ENCODE measurements at places on chromosomes 2 and 18.

DNA sequence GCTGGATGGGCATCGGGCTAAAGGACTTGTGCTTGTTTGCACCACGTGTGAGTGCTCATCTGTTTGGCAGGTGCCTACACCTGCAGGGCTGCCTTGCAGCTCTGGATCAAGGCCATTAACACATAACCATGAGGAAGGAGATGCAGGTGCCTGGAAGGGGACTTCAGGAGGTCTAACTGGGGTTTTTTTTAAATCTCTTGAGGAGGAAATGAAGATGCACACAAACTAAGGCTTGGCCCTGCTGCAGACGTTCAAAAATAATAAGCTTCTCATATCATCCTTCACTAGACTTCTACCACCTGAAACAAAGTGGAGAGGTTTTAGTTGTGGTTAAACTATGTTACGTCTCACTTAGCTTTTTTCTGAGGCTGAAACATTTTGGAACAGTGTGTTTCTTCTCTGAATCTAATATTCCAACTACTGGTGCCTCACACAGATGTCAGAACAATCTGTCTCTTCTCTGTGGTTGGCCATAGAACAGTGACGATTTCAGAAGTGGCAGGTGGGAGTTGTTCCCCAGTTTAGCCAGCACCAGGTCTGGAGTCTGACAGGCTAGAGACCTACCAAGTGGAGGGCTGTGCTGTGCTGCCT is 36.5 kb downstream of the BCL2L11 start:
- DNase-seq, result no peak

DNA sequence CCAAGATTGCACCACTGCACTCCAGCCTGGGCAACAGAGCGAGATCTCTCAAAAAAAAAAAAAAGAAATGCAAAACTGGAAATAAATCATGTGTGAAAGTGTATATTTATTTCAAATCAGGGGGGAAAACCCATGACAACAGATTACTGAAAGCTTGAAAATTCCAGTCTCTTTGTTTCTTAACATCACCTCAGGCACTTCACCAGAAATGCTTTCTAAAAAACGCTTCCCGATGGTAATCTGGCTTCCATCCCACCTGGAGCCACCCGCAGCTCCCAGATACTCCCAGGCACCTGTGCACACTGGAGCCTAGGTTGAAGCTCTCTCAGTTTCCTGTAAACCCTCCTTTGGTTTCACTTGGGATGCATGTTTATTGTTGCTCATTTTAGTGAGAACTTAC is 7.2 kb upstream of the ITGB6 start:
- DNase-seq, result no peak

DNA sequence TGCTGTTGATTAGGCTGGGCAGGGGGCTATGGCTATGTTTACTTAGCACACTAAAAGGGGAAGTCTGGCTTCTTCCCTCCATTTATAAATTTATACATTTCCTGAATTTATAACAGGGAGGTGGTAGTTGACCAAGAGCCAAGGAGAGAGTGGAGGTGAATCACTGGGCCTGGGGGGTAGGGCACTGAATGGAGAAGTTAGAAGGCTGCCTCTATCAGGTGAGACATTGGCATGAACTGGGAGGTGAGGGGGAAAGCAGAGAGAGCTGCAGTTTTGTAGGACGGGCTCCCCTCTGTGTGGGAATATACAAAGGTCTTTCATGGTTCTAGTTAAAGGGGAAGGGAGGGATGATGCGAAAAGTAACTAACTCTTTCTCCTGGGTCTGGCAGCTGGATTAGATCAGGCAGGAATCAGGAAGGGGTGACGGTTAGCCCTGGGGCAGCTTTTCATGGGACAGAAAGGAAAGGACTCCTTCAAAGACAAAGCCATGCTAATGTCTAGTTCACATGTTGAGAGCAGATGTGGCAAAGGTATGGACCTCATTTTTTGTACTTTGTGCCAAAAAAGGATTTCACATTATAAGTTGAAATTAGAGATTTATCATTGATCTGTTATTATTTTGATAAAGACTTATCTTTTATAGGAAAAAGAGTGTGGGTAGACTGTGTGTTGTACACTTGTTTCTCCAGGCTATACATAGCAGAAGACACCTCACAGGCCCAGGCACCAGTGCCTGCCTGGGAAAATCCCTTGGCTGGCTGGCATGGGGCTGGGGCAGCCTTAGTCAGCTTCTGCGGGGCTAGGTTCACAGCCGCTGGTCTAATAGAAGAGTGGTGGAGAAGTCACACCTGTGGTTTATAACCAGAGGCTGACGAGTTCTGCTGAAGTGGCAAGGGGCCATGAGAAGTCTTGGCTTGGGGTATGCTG is 158.7 kb downstream of the CLIP4 start:
- no peak for DNase-seq

- DNase-seq, result no peak
Measured at GRCh38 chr2:122135021-122135937, 379.8 kb downstream of the TSN start.

GRCh38 chr18:55968550-55968949 is 380.6 kb upstream of the TCF4 start:
- peak; percentile 10 for DNase-seq

GRCh38 chr2:23745068-23745725 is 181.7 kb downstream of the ATAD2B start:
- DNase-seq, result no peak

- no peak for DNase-seq
Measured at GRCh38 chr18:7663366-7664312, 96.5 kb downstream of the PTPRM start.

DNA sequence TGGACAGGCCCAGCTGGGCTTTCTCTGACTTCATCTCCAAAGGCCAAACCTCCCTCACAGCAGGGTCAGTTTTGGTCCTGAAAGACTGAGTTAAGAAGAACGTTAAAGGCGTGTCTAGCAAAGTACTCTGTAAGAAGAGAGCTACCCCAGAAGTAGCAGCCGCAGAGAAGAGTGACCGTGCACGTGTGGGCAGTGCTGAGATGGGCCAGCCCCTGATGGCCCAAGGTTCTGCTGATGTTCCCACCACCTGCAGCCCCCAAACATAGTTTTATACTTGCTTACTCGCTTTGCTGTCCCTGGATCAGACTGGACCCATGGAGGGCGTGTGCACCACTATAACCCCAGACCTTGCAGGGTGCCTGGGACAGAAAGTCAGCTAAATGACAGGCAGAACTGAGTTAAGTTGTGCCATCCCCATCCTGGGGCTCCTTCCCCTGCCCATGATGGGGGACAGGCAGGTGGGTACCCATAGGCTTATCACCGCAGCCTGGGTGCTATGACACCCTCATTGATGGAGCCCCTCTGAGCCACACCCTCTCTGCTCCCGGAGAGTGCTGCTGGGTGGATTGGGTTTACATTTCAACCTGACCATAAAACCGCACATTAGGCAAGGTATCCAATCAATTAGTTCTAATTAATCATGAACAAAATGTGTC is 367.3 kb upstream of the HS6ST1 start:
- no peak for DNase-seq

DNA sequence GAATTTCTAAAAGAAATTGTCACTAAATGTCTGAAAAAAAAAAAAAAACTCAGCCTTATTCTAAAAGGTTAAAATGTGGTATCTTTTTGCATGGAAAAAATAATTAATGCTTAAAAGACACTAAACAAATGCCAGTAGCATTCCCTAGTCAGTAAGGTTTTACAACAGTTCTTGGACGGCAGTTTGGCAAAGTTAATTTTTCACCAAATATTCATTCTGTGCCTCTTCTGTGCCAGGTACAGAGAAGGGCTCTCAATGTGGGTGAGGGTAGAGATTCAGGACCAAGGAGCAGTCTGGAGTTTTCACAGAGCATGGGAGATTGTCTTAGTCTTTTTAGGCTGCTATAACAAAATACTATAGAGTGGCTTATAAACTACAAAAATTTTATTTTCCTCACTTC is 6.0 kb upstream of the CCDC93 start:
- DNase-seq, result no peak

DNA sequence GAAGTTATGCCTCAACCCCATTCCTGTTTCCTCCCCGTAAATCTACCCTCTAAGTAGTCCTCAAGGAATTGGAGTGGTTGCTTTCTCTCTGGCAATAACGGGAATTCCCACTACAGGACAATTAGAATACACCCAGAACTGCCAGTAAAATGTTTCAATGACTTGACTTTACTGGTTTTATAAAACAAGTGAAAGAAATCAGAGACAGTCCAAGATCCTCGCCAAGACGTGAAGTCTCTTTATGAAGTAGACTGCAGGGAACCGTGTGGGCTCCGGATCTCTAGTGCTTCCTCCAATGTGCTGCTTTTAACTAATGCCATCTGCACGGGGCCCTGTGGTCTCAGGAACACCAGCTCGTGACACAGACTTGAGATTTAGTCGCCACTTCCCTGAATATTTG is 101.4 kb downstream of the CPO start:
- DNase-seq, result no peak

- no peak for DNase-seq
Measured at GRCh38 chr2:42752314-42752713, 11.6 kb downstream of the OXER1 start.

DNA sequence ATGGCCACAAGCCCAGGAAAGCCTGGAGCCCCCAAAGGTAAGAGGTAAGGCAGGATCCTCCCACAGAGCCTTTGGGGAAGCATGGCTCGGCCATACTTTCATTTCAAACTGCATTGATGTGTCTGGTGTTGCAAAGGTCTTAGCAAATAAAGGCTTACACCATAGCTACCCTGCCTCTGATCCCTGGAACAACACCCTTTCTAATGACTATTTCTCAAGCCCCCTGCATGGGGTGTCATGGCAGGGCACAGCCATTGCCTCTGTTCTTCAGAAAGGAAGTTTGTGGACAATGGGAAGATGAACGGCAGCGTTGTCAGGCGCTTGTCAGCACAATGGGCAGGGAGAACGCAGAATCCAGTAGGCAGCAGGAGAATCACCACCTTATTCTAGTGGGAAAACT is 435.0 kb upstream of the SMIM21 start:
- no peak for DNase-seq

DNA sequence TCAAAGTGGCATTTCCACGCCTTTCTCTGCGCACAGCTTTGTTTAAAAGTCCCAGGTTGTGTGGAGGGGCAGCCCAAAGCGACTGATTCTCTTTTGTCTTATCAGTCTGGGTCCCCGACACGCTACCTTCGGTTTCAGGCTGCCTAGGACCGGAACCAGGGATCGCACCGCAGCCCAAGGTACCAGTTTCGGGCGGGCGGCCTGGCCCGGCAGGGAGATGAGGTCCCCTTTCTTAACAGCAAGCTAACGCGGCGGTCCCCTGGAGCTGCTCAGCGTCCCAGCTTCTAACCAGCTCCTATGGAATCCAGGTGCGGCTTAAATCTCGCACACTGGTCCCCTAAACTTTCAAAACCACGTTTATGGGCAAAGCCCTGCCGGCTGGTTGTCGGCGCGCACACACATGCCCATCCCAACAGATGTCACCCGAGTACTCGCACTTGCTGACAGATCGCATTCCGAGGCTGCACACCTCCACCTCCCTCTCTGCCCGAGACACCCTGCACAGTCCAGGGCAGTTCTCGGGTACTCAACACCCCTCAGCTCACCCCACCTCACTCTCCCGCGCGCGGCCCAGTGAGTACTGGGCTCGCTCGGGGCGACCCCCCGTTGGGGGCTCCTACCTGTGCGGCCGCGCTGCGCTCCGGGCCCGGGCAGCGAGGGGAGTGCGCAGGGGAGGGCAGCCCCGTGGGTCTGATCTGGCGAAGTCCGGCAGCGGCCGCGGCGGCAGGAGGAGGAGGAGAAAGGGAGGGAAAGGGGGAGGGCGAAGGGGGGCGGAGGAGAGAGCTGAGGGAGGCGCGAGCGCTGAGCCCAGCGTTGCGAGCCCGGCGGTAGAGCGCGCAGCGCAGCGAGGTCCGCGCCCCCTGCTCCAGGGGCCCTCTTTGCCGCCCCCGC is at the start of gene EFEMP1:
TSS of gene EFEMP1 (minus strand) at position 692 of the 891 bp plus-strand sequence. CDS start 1,342 bp downstream, outside the sequence.
- DNase-seq, result no peak

GRCh38 chr18:48658721-48659120 is 119.9 kb downstream of the CTIF start:
- no peak for DNase-seq

GRCh38 chr2:223185638-223186037 is 133.6 kb downstream of the KCNE4 start:
- DNase-seq, result no peak

DNA sequence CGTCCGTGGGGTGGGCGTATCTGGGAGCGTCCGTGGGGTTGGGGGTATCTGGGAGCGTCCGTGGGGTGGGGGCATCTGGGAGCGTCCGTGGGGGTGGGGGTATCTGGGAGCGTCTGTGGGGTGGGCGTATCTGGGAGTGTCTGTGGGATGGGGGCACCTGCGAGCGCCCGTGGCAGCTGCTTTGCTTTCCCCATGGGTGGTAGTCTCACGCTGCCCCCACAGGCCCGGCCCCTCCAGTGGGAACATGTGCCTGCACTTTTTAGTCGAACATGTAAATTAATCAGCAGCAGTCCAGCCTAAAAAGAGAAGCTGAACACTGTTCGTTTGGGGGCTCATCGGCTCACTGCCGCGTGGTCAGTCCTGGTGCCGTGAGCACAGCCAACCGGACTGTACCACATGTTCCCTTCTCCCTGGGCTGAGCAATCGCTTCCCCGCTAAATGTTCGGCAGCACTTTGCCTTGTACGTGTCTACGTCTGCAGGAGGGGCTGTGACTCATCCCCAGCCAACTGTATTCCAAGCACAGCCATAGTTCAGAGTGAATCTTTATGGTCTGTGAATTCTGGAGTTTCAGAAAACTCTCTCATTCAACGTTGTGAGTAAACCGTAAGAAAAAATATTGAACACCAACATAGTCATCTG is 271.5 kb downstream of the AGAP1 start:
- DNase-seq, result peak; percentile 81

DNA sequence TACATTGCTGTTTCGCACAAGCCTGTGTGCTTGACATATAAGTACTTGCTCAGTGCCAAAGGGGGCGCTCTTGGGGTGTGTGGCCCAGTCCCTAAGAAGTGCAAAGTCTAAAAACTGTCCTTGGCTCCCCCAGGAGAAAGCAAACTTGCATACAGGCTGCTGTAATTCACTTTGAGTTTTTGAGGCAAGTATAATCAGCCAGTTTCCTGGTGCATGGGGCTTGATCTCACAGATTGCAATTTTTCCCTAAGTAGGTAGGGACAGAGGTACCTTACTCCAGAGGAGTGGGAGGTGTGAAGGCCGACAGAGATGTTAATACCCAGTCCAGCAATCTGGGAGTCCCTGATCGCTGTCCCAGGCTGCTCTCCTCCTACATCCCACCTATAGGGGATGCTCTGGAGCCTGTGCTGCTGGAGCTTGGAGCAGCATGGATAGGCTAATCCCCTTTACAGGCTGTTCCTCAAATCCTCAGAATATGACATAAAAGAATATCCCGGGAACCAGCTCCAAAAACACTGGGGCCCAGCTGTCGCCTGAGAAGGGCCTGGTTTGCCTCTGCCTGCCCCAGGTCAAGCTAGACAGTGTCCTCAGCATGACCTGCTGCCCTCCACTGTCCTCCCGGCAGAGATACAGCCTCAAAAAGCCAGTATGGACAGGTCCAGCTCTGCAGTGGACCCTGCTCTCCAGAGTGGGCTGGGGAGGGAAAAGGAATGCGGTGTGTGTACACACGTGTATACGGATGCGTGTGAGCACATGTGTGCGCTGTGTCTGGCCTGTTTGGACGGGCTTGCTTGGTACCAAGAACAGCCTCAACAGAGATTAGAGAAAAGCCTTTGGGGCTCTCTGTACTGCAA is 136.5 kb upstream of the HAAO start:
- DNase-seq, result no peak

DNA sequence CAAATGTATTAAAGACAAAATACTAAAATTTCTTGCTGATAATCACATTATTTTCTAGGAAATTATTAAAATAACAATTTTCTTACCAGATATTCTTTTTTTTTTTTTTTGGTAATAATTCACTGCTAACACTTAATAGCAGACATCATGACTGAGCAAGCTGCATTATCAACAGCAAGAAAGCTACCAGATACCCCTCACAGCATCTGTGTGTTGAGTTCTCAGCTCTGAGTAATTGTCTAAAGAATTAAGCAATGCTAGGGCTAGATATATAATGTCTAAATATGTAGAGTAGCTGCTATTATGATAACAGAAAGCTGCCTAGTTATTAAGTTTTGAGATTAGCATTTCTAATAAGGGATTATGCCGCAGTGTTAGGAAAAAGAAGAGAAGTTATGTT is 754.3 kb upstream of the PKDCC start:
- DNase-seq, result no peak
